Sciatic nerve (tissue), 2 donors: ENCODE measurements at places on chromosomes 16 and 17. TPM values are rescaled to one million over a fixed set of nuclear protein-coding genes. Genes with fewer than 3 reads are reported as not detected.
A peak's percentile ranks its signal among the peaks of the same experiment; 100 is the strongest.

Gene NEUROD2
- total RNA-seq: not detected

Gene MAF
- total RNA-seq: 168 TPM

Gene LRRC59
- 33.6 TPM for total RNA-seq

DNA sequence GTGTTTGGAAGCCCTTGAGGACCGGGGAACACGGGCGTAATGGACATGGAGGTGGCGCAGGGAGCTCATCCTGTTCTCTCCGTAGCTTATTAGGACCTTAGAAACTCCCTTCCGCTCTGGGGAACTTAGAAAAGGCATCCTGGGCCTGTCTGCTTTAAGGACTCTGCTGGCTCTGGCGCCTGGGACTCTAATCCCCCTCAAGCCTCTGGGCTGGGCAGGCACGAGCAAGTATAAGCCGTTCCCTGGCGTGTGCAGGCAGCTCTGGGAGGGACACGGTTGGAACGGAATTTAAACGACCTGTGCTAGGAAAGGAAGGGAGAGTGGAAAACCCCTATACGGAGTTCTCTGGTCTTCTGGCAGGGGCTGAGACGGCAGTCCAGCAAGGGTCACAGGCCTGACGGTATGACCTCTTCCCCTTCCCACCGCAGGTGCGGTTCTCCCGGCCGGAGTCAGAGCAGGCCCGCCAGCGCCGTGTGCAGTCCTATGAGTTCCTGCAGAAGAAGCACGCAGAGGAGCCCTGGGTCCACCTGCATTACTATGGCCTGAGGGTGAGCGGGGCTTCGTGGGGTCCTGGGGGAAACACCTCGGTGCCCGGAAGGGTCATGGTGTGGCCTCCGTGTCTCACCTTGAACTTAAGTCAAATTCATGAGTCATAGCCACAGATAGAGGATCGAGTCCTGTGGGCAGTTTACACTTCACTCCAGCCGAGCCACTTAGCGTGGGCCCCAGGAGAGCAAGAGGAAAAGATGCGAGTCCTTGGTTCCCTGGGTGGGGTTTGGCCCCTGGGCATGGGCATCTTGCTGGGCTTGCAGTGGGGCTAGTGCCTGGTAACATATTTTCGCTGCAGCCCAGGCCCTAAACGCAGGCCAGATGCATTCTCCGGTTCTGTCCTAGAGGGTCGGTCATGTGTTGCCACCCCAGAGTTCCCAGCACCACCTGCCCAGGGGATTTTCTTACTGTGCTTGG lies 17.7 kb downstream of the POLR3E start:
- DNase-seq: peak; percentile 32

DNA sequence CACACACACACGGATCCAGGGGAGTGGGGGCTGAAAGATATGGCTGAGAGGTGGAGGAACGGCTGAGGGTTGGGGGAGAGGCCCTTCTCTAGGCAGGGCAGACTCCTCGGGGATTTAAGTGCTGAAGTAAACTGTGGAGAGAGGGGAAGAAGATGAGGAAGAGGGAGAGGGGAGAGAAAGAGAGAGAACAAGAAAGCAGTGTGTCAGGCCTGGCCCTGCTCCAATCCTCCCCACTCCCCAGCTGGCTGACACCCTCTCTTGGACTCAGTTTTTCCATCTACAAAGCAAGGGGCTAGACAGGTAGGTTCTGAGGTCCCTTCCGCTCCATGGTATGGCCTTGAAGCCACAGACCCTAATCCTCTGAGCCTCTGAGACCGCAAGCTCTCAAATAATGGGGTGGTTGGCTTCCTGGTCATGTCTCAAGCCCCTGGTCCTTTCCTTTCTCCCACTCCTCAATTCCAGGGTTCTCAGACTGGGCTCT lies 2.0 kb downstream of the VAMP2 start:
- DNase-seq: no peak

GRCh38 chr16:11571549-11571948 lies 15.2 kb downstream of the LITAF start:
- DNase-seq: no peak

GRCh38 chr16:81664153-81664552 lies 114.9 kb upstream of the PLCG2 start:
- no peak for DNase-seq

GRCh38 chr17:51319186-51319585 lies 58.8 kb downstream of the UTP18 start:
- DNase-seq: no peak
